ENCODE measurements at places on chromosomes 7 and 10.
A peak's percentile ranks its signal among the peaks of the same experiment; 100 is the strongest.

GRCh38 chr7:115113131-115113530 lies 191.2 kb downstream of the MDFIC start:
- DNase-seq: no peak

DNA sequence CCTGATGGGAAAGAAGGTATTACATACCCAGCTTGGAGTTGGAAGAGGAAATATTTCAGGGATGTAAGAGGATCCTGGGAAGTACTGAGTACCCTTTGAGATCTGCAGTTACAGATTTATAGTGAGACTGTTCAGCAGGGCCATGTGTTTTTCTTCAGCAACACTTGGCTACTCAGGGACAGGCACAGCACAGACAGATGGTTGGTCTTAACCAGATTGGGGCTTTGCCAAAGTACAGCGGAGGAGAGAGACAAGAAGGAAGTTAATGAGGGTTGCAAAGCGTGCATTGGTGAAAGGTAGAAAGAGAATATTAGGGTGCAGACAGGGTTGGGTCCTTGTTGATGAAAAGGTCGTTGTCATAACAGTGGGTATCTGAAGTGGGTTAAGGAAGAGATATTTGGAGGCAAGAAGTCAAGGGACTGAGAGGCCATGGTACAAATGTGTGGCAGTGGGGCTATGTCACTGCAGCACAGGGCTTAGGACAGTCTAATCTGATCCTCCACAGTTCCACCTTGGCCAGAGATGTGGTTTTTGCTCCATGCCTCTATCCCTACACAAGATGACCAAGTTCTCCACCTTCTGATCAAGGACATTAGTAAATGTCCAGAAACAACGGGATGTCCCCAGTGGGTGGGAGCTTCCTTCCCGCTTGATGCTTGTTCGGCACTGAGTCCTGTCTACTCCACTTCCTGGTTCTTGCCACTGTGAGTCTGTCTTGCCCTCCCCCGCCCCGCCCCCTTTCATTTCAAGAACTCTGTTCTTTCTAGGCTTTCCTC lies 18.9 kb upstream of the DNAJC1 start:
- DNase-seq: no peak

GRCh38 chr10:30028006-30028737 lies 31.2 kb downstream of the JCAD start:
- DNase-seq: no peak

DNA sequence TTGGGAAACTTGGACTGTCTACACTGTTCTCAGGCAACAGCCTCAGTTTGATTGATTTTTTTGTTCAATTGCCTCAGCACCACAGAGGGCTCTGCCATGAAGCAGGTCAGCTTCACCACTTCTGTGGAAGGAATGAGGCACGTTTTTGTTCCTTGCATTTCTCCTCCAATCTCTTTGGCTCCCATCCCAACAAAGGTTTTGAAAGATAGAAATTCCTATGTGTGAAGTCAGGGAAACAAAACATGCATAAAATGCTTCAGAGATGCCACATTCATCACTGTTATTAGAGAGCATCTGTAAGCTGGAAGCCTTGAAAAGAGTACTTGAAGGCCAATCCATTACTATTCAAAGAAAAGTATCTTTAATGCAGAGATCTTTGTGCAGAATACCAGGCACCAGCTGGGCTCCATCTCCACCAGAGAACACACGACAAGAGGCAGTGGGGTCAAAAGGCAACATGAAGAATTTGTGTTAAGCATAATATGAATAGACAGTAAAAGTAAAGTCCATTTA lies 249.1 kb upstream of the LYZL1 start:
- peak; percentile 30 for DNase-seq

DNA sequence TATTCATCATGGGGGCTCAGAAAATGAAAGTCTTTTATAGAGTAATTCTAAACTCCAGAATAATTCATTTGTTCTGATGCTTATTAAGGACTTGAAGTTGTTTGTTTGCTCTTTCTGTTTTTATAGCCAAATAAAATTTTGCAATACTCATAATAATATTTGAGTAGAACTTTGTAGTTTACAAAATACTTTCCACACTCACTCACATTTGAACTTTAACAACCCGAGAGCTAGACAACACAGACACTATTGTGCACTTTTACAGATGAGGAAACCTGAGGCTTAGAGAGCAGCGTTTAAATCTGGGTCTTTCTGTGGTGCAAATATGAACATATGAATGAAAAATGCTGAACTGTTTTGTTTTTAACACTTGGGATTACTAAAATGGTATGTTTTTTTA lies 126.8 kb downstream of the KAT6B start:
- DNase-seq: peak; percentile 16

DNA sequence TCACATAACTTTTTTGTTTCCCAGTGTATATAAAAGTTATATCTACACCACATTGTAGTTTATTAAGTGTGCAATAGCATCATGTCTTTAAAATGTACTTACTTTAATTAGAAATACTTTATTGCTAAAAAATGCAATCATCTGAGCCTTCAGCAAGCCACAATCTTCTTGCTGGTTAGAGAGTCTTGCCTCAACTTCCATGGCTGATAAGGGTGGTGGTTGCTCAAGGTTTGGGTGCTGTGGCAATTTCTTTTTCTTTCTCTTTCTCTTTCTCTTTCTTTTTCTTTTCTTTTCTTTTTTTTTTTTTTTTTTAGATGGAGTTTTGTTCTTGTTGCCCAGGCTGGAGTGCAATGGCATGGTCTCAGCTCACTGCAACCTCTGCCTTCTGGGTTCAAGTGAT lies 360.0 kb downstream of the MAGI2 start:
- DNase-seq: no peak

- DNase-seq: no peak
These were observed 84.2 kb upstream of the STEAP1B start for GRCh38 chr7:22584179-22584578.

GRCh38 chr7:115552766-115553165 lies 477.8 kb downstream of the TFEC start:
- DNase-seq: no peak

DNA sequence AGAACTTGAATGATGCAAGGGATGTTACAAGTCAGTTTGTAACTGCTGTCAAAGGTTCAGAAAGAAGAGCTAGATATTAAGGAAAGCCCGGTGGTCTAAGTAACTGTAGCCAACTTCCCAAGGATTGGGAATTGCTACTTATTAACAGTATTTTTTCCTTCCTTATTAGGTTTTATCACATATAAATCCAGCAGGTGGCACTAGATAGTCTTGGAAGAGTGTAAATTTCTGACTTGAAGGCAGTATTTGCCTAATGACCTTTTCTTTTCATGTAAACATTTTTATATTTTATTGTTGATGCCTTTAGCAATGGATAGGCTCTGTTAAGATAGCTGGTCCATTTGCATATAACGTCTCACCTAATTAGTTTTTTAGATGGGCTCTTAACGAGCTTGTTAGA lies 51.2 kb downstream of the ANLN start:
- peak; percentile 39 for DNase-seq

DNA sequence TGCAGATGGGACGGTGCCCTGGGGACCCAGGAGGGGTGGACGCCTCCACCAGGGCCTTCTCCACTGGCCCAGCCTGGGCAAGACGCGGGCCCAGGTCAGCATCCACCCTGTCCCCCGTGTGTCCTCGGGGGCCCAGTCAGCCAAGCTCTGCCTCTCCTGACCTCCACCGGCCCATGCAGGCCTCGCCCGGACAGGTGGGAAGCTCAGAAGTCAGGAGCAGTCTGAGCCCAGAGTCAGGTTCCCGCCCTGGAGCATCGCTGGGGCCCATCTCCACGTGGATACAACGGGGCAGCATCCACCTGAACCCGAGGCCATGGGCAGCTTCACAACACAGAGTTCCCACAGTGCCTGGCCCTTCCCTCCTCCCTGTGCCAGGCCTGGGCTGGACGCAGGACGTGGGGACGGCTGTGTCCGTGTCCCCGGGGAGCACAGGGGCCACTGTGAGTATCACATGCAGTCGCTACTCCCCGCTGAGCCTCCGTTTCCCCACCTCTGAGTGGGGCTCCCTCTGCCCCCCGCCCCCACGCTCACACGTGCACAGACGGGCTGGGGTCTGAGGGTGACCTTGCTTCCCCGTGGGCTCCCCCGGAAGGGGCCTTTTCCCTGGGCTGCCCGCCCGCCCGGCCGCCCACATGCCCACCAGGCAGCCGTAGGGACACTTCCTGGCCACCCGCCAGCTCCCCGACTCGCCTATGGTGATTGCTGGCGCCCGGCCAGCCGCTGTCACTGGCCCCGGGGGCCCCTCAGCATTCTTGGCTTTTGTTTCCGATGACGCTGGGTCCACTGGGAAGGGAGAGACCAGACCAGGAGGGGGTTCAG lies 64.3 kb downstream of the PDGFA start:
- DNase-seq: no peak

DNA sequence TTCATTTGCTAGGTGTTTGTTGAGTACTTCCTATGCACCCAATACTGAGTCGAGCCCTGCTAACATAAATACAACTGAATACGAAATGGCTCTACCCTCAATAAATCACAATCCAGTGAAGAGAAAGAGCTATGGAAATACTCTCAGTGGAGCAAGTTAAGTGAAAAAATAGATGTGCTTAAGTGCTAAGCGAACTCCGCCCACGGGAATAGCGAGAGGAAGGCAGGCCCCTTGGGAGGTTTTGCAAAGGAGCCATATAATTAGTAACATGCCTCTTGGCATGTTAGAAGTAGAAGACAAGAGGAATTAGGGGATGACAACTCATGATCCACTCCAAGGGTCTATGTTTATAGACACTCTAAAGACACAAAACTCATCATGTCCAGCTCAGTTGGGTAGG lies 42.8 kb upstream of the TSPAN33 start:
- DNase-seq: peak; percentile 53

- peak; percentile 39 for DNase-seq
These were observed 15.6 kb upstream of the PBLD start for GRCh38 chr10:68348265-68348741.

- no peak for DNase-seq
These were observed 942.5 kb upstream of the ZWINT start for GRCh38 chr10:57303566-57303965.

DNA sequence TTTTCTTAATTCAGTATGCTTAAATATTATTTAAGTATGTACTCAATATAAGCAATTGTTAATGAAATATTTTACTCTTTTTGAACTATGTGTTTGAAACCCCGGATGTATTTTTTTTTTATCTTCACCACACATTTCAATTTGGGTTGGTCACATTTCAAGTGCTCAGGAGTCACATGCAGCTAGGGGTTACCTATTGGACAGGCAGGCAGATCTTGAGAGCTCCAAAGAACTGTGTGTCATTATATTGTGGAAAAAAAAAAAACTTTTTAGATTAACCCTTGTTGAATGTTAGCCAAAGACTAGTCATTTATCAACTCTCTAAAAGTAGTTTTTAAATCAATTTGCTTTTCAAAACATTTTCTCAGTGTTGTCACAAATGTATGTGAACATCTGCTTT lies 37.2 kb downstream of the IKZF1 start:
- no peak for DNase-seq

DNA sequence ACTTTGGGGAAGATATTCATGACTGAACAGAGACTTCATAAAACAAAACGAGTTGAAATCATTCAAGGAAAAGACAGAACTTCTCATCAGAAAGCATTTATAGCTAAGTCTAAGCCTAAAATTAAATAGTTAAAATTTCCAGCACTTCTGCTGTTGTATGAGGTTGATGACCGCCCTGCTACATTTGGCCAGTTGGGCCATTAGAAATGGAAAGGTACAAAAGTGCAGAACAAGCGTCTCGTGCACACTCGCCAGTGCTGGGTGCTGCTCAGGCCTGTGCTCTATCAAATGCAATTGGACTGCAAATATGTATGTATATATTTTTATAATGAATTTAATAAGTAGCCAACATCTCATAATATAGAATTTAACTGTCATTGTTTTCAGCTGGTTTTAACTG lies 34.4 kb upstream of the RNF32 start:
- no peak for DNase-seq

DNA sequence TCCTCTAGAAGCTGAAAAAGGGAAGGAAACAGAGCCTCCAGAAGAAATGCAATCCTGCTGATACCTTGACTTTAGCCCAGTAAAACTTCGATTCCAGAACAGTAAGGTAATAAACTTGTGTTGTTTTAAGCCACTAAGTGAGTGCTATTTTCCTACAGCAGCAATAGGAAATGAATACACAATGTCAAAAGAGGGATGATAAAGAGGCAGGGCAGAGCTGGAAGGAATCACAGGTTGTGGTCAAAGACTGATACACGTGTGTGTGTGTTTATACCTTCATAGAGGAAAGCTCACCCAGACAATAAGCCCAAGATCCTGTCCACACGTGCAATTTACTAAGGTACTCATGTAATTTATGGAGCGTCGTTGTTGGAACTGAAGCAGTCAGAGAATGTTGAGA lies 9.5 kb downstream of the ABCB1 start:
- no peak for DNase-seq

DNA sequence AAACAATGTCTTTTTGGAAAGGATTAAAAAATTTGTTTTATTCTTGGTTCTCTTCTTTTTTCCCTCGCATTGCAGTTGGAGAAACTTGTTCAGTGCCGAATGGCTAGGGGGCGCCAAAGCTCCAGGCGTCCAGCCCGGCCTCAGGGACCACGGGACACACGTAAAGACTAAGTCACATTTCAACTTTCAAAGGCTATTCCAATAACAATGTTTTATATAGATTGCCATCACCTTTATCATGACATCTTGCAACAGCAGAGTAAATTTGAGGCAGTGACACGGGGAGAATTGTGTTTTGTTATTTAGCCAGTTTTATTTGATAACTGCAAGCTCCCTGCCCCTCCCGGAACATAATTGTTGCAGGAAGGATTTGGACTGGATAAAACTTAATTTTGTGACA lies 2.2 kb upstream of the IGFBP3 start:
- peak; percentile 64 for DNase-seq

DNA sequence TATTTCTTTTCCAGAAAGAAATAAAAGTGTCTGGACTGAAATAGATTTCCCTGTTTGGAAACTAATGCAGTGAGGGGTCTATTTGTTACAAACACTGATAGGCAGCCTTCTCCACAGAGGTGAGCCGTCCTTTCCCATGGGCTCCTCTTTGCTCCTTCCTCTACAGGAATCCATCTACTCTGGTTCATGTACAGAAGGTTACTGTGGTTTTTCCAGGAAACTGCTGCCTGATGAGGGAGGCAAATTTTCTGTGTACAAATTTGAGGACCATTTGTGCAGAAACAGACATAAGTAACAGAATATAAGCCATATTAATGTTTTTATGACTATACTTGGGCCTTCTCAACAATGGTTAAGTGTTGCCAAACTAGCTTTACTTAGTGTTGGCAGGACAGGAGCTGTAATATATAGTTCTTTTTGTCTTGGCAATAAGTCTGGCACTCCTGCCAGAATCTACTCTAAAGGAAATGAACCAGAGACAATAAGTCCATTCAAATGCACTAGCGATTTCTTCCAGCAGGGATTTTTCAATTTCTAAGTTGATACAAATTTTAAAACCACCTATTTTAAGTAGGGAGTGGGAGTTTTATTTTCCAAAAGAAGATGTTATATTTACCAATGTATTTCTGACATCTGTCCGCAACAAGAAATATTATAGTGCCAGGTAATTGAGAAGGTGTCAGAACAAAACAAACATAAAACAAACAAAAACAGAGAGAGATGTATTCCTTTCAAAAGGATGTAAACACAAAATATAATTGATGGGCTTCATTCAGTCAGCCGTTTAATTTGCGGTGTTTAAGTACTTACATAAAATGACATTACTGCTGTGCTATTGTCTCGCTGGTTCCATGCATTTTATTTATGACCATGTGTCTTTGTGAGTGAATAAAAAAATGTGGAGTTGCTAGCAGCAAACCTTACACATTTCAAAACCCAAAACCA lies 91.0 kb upstream of the NFE2L3 start:
- no peak for DNase-seq

GRCh38 chr10:117534321-117535297 lies 7.9 kb upstream of the EMX2 start:
- DNase-seq: no peak

GRCh38 chr10:75449382-75450074 lies 18.1 kb downstream of the LRMDA start:
- no peak for DNase-seq

GRCh38 chr7:132381742-132382472 lies 194.4 kb downstream of the PLXNA4 start:
- no peak for DNase-seq

Data from fibroblast of gingiva (primary cell).